ENCODE measurements at places on chromosomes 5 and 9. TPM values are rescaled to one million over a fixed set of nuclear protein-coding genes. Genes with fewer than 3 reads are reported as not detected.

DNA sequence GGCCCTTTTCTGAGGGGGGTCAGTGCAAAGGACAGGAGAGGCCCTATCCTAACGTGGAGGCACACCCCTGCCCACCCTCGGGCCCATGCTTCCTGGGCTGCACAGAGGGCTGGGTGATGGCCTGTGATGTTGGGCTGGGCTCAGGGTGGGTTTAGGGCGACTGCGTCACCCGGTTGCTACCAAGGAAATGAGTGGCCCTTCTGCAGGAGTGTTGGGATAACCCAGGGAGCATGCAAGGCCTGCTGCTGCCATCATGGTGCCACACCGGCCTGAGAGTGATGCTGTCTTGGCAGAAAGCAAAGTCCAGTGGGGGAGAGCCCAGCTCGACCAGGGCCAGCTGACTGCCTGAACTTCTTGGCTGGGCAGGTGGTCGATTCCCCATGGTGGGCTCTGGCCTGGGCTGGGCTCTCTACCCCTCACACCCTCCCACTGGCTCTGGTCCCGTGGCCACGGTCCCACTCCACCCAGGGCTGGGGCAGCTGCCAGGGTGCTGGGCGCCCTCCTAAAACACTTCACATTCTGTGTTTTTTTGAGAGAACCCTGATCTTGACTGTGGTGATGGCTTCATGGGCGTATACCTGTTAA is 21.5 kb upstream of the MRNIP start:
- peaks cover 37% of the 10 kb centered on the region for H3K36me3 ChIP-seq
- no peak overlapping the region for H3K4me3 ChIP-seq
- H3K27ac ChIP-seq = no peak overlapping the region
- no peaks in the 10 kb centered on the region for H3K27me3 ChIP-seq
- no peak for DNase-seq

DNA sequence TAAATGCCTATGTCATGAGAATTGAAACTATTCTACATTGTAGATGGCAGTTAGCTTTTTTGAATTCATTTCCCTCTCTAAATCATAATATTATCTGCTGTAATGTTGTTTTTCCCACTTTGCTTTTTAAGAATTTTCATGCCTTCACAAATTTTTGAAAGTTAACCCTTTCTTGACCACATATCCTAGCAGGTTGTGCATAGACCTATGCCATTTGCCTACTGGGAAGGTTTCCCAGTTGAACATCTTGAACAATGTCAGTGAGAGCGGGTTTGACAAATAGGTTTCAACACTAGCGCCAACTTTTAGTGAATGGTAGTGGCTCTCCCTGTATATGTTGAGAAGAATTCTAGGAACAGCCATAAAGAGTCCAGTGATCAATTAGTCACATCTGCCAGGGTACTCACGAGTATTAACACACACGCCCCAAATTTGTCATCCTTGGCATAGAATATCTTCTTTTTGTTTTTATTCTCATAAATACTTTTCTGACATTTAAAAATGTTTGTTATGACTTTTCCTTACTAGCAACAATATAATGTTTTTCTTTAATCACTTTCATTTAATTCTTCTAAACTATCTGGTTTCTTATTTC is 307.6 kb downstream of the PJA2 start:
- no peak overlapping the region for H3K4me3 ChIP-seq
- H3K36me3 ChIP-seq = no peaks in the 10 kb centered on the region
- peaks cover 9% of the 10 kb centered on the region for H3K4me1 ChIP-seq
- DNase-seq = no peak
- H3K27me3 ChIP-seq = no peaks in the 10 kb centered on the region
- H3K27ac ChIP-seq = no peak overlapping the region

GRCh38 chr9:96232539-96233241 is 69.3 kb downstream of the HSD17B3 start:
- no peak overlapping the region for H3K4me3 ChIP-seq
- H3K36me3 ChIP-seq = no peaks in the 10 kb centered on the region
- H3K27me3 ChIP-seq = 0 out of 2 replicates have a peak, but pooled peaks cover 4% of the 10 kb centered on the region
- DNase-seq = no peak
- no peaks in the 10 kb centered on the region for H3K4me1 ChIP-seq
- no peak overlapping the region for H3K27ac ChIP-seq

DNA sequence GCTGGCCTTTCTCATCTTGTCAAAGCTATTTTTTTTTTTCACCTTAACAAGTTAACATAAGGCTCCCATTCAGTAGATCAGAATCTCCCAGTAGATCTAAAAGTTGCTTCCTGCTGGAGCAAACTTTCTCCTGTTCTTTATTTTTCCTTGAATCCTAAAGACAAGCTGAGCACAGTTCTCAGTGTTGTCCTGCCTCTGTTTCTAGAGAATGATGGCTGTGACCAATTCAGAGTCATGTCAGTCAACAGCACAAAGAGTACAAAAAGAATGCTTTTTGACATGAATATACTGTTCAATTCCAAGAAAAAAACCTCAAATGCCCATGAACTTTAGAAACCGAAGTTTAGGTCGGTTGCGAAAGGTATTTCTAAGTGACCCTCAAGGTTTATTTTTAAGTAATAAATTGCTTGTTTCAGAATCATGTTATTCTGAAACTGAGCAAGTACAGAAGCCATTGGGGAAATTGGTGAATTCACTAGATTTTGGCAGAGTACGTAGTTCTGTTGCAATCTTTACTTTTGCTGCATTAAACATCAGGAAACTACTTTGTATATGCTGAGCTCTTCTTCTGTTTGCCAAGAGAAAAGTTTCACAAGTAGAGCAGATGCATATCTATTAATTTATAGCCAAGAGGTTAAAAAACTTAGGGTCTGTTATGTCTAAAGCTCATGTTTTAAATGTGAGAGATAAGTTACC is 161.7 kb upstream of the RPS23 start:
- no peak overlapping the region for H3K4me3 ChIP-seq
- no peak overlapping the region for H3K27ac ChIP-seq
- no peaks in the 10 kb centered on the region for H3K27me3 ChIP-seq
- no peaks in the 10 kb centered on the region for H3K36me3 ChIP-seq
- DNase-seq = no peak

DNA sequence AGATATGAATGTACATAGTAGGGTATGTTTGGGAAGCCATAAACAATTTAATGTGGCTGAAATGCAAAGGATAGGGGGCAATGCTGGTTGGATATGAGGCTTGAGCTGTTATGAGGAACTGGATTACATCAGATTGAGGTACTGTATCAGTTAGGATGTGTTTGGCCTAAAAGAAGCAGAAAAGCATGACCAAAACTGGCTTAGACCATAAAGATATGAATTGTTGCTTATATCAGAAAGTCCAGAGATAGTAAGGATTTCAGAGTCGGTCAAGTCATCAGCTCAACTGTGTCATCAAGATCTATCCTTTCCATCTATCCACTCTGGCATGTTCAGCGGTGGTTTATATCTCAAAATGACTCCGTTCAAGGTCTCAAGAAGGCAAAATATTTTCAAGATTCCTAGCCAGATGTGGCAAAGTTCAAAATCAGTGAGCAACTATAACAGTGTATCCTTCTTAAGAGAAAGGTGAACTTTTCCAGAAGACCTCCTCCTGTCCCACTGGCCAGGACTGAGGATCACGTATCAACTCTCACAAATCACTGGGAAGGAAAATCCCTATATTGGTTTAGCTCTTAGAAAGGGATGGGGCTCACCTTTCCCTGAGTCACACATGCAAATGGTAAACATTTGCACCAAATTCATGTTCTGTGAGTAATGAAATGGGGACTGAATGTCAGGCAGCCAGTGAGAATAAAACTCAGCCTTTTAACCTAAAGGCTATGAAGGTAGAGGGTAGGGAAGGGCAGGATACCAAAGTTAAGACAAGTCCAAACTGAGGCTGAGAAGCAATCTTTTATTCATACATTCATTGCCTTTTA is 257.8 kb downstream of the TRIM32 start:
- peaks cover 11% of the 10 kb centered on the region for H3K27me3 ChIP-seq
- no peaks in the 10 kb centered on the region for H3K4me1 ChIP-seq
- no peak for DNase-seq
- H3K36me3 ChIP-seq = no peaks in the 10 kb centered on the region

DNA sequence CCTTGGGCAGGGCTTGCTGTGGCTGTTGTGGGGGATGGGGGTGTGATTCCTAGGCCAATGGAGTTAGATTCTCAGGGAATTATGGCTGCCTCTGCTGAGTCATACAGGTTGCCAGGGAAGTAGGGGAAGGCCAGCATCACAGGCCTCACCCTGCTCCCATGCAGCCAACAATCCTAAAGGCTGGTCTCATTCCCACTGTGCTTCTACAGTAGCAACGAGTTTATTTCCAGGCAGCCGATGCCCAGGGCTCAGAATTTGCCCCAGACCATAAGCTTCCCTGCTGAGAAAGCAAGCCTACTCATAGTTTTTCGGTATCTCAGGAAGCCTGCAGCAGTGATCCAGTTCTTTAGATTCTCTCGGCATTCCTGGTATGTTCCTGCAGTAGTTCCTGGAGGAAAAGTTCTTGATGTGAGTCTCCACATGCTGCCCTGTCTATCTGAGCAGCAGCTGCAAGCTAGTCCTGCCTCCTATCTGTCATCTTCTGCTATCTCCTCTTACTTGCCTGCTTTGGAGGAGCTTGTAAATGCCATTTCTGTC is 59.3 kb upstream of the SELENOP start:
- no peaks in the 10 kb centered on the region for H3K27me3 ChIP-seq
- H3K27ac ChIP-seq = no peak overlapping the region
- no peak overlapping the region for H3K4me3 ChIP-seq
- H3K4me1 ChIP-seq = peaks cover 8% of the 10 kb centered on the region
- DNase-seq = no peak
- no peaks in the 10 kb centered on the region for H3K36me3 ChIP-seq

DNA sequence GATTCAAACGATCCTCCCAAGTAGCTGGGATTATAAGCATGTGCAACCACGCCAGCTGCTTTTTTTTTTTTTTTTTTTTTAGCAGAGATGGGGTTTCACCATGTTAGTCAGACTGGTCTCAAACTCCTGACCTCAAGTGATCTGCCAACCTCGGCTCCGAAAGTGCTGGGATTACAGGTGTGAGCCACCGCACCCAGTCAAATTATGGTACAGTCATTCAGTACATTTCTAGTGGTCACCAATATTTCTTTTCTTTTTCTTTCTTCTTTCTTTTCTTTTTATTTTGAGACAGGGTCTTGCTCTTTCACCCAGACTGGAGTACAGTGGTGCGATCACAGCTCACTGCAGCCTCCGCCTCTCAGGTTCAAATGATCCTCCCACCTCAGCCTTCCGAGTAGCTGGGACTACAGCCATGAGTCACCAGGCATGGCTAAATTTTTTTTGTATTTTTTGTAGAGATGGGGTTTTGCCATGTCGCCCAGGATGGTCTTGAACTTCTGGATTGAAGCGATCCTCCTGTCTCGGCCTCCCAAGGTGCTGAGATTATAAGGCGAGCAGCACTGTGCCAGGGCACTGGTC is 25.4 kb upstream of the DCP2 start:
- H3K4me1 ChIP-seq = no peaks in the 10 kb centered on the region
- no peak for DNase-seq
- no peaks in the 10 kb centered on the region for H3K27me3 ChIP-seq
- no peak overlapping the region for H3K4me3 ChIP-seq
- H3K36me3 ChIP-seq = no peaks in the 10 kb centered on the region

GRCh38 chr5:127876384-127876783 is 173.2 kb downstream of the CCDC192 start:
- H3K27ac ChIP-seq = peak overlapping the region; percentile 0
- peaks cover 14% of the 10 kb centered on the region for H3K4me1 ChIP-seq
- peak overlapping the region; percentile 33 for H3K4me3 ChIP-seq
- DNase-seq = peak; percentile 61
- no peaks in the 10 kb centered on the region for H3K27me3 ChIP-seq
- H3K36me3 ChIP-seq = no peaks in the 10 kb centered on the region

GRCh38 chr5:138753794-138754698 is 821 bp downstream of the CTNNA1 start:
- H3K36me3 ChIP-seq = peaks cover 3% of the 10 kb centered on the region
- DNase-seq = peak; percentile 80
- peaks cover 42% of the 10 kb centered on the region for H3K4me1 ChIP-seq

- H3K27me3 ChIP-seq = peaks cover 21% of the 10 kb centered on the region
- no peaks in the 10 kb centered on the region for H3K4me1 ChIP-seq
- H3K4me3 ChIP-seq = no peak overlapping the region
- DNase-seq = no peak
- H3K36me3 ChIP-seq = no peaks in the 10 kb centered on the region
Measured at GRCh38 chr5:16626696-16627264, 10.0 kb upstream of the RETREG1 start.

DNA sequence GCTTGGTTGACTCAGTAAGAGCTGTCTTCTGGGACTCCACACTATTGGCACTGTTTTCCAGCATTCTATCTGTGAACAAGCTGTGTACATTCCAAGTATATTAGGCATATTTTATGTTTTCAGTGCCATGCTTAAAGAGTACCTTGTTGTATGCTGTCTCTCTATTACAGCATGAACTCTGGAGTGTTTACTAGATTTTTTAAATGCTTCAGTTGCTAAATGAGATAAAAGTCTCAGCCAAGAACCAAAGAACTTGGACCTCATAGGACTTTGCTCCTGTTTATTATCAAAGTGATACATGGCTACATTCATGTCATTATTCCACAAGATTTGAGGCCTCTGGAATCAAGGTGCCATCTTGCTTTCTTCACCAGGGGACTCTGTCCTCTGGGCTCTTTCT is 167.2 kb downstream of the C9orf152 start:
- no peaks in the 10 kb centered on the region for H3K36me3 ChIP-seq
- DNase-seq = no peak
- H3K4me1 ChIP-seq = no peaks in the 10 kb centered on the region
- no peaks in the 10 kb centered on the region for H3K27me3 ChIP-seq

Gene PCDHA9
- total RNA-seq = not detected

DNA sequence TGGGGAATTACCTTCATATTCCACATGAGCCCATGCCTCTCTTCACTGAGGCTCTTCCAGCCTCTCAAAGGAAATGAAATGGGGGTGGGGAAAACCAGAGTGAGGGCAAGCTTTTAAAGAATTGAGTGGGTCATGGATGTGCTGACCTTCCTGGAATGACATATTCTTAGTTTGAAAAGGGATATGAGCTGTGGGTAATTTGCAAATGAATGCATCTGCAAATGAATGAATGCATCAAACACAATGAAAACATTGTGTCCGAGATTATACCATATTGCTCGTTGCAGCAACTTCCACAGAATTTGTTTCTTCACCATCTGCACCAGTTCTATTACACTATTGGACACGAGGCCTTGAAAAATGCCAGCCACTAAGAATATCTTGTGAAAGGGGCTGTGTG is 198.6 kb upstream of the CDH6 start:
- DNase-seq = no peak
- H3K4me3 ChIP-seq = no peak overlapping the region
- no peaks in the 10 kb centered on the region for H3K4me1 ChIP-seq
- H3K27me3 ChIP-seq = no peaks in the 10 kb centered on the region
- H3K36me3 ChIP-seq = no peaks in the 10 kb centered on the region
